ENCODE measurements at places on chromosomes 6 and 20.

DNA sequence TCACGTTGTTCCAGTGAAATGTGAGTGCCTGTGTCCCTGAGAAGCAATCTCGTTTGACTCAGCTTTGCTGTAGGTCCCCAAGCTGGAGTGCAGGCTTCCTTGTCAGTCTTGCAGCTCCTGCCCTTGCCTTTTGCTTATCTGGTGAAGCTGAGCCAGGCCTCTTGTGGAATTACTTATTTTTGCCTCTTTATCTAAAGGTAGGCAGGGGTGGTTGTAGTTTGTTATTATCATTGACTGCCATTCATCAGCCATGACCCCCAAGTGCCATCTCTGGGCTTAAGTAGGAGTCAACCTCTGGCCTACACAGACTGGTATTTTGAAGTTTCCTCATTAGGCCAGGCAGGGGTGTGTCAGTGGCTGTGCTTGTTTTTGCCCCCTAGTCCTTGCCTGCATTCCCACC lies 2.1 kb downstream of the TMEM14B start:
- DNase-seq = no peak

DNA sequence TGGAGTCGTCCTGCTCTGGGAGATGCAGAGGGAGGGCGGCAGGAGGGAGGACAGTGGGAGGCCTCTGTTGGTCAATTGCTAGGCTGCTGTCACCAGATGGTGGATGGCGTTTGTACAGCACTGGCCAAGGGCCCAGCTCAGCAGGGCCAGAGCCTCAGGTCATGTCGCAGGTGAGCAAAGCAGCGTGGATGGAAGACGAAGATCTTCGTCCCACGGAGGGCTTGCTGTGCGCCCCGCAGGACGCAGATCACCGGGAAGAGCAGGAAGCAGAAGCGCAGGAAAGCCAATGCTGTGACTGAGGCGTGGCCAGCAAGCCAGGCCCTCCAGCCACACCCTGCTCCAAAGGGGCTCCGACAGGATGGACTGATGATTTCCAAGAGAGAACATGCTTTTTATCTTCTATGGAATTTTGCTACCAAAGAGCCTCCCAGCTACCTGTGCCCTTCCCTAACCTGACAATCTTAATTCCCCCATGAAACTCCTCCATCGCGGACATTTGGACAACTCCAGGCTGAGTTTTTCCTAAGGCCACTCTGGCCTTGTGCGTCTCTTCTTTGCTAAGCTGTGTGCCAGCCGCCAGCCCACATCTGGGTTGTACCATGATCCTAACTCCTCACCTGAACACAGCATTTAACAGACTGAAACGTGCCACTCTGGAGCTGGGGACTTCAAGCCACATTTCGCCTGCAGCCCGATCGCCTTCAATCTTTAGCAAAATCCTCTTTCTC lies 3.5 kb upstream of the SLCO4A1 start:
- DNase-seq = no peak

DNA sequence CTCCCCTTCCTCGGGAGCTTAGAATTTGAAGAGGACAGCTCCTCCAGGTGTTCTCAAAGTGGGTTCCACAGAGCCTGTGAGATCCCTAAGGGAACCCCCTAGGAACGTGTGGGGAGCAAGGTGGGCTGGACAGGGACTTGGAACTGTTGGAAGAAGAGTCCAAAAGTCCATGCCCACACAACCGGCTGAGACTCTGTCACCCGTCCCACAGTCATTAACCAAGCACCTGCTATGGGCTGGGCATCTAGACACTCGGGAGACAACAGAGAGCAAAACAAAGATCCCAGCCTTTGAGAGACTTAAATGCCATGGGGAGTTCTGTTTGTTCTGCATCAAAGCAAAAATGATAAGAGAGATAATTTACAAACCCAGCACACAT lies 51.9 kb upstream of the SAYSD1 start:
- DNase-seq = no peak

DNA sequence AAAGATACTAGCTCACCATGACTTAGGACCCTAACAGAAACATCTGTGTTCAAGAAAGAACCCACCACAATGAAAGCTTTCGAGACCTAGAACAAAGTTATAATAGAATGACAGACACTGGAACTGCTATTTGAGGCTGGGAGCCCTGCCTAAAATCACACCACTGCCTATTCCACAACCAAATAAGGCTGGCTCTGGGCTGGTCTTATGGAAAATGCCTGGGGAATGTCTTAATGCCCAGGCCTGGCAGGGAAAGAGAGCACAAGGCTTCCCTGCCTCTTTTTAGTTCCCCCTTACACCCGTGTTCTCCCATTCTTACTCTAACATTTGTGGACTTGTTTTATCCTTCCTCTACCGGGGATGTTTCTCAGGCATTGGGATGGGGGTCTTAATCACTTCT lies 5.6 kb upstream of the METTL24 start:
- DNase-seq = no peak

GRCh38 chr6:36383606-36384005 lies 3.9 kb downstream of the ETV7 start:
- no peak for DNase-seq

GRCh38 chr20:50992336-50992732 lies 30.6 kb downstream of the KCNG1 start:
- DNase-seq = no peak

DNA sequence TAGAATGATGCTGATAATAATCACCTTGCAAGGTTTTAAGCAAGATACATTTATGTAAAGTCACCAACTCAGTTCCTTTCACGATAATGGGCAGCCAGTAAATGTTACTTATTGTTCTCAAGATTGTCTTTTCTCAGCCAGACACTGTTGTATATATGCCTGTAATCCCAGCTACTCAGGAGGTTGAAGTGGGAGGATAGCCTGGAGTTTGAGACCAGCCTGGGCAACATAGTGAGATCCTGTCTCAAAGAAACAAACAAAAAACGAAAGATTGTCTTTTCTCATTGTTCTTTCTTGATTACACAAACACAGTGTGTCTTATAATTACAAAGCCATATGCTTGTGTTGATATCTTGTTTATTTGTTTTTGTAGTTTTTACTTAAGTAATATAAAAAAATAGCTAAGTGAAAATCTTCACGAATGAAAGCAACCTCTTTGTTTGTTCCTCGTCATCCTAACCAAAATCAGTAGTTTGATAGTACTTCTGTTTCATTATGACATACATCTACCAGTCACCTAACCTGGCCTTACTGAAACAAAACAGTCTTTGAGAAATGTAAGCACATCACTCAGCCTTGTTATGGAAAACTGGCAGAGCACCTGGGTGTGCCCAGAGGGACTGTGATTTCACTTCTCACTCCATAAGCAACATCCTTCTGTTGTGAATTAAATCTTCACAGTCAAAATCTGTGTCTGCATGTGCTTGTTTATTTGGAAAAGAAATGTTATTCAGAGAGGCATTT lies 436.2 kb upstream of the SOX4 start:
- DNase-seq = no peak

Data from type B pancreatic cell (in vitro differentiated cells).